NCI-H1417 treated with DMSO at 0.1 percent for 48 hours (cell line): ENCODE measurements at places on chromosomes 4 and X.

DNA sequence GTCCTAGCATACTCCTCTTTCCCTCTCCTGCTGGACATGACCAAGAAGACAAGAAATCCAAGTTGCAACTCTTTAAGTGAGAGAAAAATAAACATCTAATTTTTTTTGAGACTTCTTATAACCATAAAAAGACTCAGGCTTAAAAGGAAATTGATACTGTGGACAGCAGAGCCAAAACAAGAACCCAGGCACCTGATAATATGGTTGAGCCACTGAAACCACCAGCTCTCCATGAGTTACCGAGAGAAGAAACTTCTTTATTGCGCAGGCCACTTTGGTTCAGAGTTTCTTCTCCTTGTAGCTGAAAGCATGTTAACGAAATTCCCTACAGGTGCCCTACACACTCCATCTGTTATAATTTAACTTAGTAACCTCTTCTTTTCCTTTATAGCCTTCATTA lies 11.3 kb upstream of the SPCS3 start:
- DNase-seq: no peak

DNA sequence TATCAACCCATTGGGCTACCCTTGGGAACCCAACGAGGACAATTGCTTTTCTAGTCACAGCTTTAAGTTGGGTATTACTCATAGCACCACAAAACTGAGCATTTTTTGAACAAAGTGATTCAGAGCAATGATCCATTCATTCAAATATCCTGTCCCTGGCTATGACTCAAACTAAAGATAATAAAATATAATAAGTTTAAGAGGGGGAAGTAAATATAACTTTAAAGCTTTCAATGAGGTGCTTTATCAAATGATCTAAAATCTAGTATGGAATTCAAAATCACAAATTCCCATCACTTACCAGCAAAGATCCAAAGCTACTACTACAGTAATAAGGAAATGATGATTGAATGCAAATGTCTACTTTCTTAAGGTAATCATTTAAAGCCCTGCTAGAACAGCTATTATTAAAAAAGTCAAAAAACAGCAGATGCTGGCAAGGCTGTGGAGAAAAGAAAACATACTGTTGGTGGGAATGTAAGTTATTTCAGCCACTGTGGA lies 39.8 kb upstream of the S100G start:
- DNase-seq: no peak

- DNase-seq: no peak
These were observed 953.4 kb downstream of the FAT4 start for GRCh38 chr4:126268106-126268505.

DNA sequence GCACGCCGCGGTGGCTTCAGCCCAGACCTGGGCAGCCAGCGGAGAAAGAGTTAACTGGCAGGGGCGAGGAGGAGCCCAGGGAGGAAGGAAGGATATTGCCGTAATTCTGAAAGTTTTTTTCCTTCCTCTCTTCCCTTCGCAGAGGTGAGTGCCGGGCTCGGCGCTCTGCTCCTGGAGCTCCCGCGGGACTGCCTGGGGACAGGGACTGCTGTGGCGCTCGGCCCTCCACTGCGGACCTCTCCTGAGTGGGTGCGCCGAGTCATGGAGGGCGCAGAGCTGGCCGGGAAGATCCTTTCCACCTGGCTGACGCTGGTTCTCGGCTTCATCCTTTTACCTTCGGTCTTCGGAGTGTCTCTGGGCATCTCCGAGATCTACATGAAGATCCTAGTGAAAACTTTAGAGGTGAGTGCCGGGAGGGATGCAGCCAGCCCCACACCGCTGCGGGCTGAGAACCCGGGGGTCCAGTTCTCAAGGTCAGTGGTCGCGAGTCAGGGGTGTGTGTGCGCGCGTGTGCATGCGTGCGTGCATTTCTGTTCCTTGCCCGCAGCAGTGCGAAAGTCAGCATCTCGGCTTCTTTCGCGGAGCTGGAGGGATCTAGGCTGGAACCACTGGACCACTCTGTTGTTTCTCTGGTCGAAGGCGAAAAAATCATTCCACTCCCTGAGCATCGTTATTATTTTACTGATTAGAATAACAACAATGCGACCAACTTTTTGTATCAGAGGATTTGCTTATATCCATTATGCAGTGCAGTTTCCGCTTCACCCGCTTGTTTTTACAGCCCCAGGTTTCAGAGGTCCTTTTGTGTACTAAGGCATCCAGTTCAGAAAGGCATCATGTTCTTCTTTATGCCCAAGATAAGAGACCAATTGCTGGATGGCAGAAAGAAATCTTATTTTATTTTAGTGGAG lies 709 bp downstream of the GPAT3 start:
- no peak for DNase-seq

DNA sequence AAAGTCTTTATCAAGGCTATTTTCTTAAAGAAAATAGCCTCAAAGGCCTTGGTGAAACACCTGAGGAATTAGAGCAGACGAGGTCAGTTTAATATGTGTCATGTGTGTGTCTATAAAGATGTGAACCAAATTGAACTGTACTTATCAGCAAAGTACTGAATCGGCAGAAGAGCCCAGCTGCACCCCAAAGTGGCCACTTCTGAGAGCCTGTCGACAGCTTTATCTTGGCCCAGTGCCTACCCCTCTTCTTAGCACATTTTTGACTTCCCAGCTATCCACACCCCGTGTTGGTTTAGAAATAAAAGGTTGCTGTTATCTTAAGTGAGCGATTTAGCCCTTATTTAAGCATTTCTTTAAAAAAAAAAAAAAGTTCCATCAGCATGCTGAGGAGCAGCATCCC lies 329.7 kb downstream of the FBXW7 start:
- no peak for DNase-seq

GRCh38 chrX:44767308-44767707 lies 76.5 kb upstream of the DUSP21 start:
- DNase-seq: no peak

- no peak for DNase-seq
These were observed 22.7 kb upstream of the PRPS2 start for GRCh38 chrX:12768491-12768890.

- DNase-seq: peak; percentile 45
These were observed 105.6 kb downstream of the CNKSR2 start for GRCh38 chrX:21479695-21480270.

DNA sequence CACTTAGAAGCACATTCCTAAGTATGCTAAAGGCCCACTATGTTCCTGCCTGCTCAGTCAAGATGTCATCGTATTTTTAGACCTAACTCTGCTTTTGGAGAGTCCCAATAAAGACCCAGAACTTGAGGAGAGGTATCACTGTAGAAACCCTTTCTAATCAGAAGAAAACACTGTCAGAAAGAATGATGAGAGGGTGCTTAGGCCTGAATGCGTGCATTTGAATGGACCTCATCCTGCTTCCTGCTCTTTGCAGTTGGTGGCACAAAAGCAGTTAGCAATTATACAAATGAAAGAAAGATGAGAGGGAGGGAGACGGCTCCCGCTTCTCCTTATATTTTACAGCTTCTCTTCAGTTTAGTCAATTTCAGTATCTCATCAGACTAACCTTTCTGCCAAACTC lies 987.2 kb downstream of the CCSER1 start:
- DNase-seq: no peak

DNA sequence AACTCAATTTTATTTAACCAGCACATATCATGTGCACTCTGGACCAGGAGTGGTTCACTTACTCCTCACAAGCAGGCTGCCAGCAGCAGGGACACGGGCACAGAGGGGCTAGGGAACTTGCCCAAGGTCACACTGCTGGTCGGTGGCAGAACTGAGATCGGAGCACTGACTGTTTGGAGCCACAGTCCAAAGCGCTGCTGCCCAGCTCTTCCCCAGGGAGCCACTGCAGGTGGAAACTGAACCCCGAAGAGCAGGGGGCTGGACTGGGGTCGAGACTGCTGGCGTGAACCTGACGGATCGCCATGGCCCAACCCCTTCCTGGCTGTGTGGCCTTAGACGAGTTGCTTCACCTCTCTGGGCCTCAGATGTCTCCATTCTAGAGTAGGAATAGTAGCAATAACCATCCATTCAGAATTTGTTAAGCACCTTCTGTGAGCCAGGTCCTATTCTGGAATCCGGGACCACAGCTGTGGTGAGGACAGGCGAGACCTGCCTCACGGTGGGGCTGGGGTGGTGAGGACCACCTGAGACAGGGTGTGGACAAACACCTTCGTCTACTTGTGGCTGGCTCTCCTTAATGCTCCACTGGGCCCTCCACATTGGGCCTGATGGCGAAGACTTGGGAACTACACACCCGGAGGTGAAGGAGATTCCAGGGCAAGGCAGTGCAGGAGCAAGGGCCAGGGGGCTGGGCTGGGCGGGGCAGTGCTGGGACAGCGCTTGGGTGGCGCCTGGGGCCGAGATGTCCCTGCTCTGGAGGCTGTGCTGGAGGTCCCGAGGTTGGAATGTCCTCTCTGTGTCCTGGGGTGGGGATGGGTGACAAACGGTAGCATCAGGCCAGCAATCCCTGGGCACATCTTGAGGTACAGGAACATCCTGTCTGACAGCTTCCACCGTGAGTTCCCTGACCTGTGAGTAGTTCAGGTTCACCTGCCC lies 32.0 kb upstream of the KIAA0232 start:
- no peak for DNase-seq

DNA sequence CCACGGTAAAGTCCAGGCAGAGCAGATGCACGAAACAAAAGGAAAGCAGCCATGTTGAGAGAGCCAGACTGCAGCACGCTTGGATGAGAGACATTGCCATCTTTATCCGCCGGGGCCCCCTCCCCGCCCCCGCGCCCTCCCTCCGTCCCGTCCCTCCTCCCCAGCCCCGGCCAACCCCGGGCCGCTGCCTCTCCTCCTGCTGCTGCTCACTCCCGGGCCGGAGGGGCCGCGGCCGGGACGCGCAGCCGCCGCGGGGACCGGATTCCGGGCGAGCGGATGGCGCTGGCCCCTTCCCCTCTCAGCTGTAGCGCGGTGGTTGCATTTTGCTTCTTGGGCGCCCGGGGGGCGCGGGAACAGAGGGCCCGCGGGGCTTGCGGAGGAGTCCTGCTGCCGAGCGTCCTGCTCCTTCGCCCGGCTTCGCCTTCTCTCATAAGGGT lies 542 bp downstream of the RNF150 start:
- no peak for DNase-seq

GRCh38 chr4:41380511-41381157 lies 123.9 kb downstream of the UCHL1 start:
- DNase-seq: no peak

DNA sequence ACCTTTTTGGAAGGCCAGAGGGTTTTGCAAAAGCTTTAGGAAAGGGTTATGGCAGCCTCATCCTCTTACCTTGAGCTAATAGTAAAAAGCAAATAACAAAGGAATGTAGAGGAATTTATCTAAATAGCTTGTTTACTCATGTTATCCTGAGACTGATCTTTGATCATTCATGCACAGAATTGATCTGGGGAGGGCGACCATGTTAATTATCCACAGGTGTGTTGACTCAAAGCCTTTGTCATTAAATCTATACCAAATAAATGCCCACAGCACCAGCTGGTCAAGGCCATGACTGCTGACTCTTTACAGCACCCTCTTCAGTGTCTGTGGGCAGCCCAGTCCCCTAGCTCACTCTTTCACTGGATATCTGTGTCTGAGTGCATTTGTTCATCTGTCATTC lies 22.8 kb upstream of the DCLK2 start:
- DNase-seq: no peak

DNA sequence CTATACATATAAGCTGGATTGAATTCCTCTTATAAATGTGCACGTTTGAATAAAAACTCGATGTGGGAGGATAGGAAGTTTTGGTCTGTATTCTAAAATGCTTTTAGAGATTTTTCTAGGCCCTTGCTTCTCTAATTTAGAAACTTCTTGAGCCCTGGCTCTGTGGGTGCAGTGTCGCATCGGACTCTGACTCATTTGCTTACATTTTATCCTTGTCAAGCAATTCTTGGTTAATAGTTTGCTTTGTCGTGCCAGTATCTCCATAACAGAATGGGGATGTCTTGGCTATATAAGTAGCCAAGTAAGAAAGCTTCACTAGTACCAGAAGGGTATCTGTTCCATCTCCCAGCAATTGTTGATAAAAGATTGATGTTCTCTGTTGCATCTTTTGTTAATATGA lies 10.7 kb downstream of the SGMS2 start:
- DNase-seq: no peak

- no peak for DNase-seq
These were observed 605 bp upstream of the FAT1 start for GRCh38 chr4:186724058-186724863.

GRCh38 chr4:149897783-149898182 lies 82.1 kb upstream of the IQCM start:
- DNase-seq: no peak

GRCh38 chr4:138958519-138958918 lies 57.1 kb upstream of the NOCT start:
- DNase-seq: no peak

DNA sequence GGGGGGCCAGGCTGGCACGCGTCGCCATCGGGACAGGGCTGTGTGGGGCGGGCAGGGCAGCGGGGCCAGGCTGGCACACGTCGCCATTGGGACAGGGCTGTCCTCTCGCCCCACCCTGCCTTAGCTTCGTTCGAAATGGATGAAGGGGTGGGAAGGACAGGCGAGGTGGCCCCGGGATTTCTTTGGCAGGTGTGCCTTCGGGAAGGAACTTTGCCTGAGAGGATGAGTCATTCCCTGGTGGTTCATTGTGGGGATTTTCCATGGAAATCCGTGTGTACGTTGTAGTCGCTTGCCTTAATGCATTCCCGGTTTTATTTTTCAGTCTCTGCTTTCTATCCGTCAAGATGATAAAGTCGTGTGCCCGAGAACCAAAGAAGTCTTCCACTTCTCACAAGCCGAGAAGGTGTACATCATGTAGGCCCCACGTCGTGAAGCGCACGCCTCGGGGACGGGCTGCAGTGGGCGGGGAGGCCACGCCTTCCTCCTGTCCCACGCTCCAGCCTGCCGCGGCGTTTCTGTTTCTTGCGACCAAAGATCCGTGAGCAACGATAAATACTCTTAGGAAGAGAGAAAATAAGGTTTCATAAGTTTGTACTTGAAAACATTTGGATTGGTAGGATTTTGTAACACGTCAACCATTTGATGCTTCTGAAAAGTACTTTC lies 8.1 kb upstream of the UVSSA start:
- DNase-seq: no peak

DNA sequence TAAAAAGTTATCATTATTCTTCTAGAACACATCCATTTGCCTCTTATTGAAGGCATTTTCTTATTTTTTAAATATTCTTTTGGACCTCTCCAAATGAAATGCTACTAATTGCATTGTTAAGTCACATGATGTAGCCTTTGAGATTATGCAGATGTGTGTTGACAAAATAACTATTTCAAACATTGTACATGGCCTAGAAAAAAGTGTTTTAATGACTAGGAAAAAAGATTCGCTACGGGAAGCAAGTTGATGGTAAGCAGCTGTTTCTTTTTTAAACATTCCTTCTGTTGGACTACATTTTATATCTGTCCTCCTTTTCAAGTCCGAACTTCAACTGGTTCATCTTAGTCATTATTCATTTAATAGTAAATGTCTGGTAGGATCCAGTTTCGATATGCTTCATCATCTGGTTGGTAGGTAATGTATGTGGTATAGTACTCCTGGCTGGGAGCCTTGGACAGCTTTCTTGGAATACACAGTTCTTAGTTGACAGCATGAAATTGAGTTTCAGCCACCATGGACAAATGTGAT lies 34.3 kb upstream of the GUCY1A1 start:
- no peak for DNase-seq
